ENCODE measurements at places on chromosomes 11 and 22.

GRCh38 chr11:57679396-57679795, 11.5 kb downstream of the ZDHHC5 start:
- DNase-seq = no peak

DNA sequence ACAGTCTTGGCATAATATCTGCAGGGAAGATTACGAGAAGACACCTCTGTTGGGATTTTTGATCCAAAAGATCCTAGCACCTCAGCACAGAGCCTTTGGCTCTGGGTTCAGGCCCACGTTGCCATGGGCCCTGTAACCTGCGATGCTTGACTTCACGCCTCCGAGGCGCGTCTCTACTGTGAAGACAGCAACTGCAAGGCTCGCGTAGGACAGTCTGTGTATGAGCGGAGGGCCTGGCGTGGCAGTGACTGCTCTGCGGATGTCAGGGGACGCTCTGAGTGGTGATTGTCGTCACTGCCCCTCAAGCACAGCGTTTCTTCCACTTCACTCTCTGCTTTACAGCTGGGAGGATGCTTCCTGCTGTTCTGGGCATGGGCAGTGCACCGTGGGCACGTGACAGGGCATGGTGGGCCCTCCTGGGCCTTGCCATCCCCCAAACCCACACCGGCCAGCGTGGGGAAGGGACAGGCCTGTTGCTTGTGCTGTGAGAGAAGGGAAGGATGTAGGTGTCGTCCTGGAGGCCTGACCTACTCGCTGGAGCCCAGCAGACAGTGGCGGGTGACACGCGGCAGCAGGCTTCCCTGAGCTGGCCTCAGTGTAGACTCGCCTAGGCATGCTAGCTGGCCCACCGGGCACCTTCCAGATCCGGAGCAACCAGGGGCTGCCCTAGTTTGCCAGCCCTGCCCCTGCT, 26.5 kb downstream of the GLB1L2 start:
- DNase-seq = no peak

DNA sequence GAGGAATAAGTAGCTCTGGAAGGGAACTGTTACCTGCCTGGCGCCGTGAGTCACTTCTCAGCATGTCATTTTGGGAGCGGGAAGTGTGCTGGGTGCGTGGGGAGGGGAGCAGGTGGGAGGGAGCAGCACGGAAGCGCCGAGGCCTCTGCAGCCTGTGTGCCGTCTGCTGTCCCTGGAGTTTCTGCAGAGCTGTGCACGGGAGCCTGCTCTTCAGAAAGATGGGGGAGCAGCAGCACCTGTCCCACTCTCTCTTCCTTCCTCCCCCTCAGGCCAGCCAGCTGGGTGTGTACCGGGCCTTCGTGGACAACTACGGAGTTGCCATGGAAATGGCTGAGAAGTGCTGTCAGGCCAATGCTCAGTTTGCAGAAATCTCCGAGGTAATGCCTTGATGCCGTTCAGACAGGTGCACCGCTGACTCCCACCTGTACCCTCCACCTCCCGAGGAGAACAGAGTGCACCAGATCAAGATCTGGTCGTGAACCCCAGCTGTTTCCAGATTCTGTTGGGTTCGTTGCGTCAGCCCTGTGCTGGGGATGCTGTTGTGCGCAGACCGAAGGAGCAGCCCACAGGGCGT, 87.9 kb downstream of the BCR start:
- DNase-seq = no peak

DNA sequence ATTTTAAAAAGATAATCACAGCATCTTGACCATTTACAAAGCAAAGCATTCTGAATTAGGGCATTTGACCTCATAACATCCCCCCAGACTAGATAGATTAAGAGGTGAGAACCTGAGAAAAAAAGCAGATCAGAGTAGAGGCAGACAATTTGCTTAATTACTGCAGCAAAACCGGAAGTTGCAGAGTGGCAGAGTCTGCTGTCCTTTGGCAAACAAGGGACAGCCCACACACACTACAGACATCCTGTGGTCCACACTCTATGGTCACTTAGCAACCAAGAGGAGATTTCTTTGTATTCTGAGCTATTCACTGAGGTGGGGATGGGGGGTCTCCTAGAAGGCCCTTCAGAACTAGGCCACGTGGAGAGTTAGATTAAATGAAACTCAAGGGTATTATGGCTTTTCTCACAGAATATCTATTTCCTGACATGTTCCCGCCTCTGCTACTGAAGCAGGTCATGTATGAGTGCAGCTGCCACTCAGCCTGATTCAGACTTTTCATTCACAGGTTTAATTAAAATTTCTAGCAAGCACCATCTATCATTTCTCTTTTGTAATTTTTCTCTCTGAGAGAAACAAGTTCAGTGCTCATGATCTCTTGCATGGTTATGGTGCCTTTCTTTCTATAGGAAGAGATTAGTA, 48.5 kb downstream of the SVIP start:
- DNase-seq = no peak

DNA sequence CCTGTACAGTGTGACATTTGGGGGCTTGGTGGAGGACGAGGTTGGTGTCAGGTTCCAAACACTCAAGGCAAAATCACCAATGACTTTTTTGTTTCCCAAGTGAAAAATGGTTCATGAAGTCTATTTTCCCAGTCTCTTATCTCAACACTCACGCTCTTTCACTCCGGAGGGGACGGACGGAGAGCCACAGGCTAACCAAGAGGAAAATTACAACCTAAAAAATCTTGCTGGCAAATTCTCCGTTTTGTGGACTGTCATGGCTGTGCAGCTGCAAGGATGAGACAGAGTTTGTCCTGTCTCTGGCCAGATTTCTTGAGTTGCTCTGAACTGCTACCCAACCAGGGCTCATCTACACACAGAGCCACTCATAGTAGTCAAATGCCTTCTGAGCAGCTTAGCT, 101.2 kb downstream of the ABTB2 start:
- no peak for DNase-seq

- peak; percentile 75 for DNase-seq
These were observed 465 bp downstream of the SUN2 start for GRCh38 chr22:38755155-38755910.

DNA sequence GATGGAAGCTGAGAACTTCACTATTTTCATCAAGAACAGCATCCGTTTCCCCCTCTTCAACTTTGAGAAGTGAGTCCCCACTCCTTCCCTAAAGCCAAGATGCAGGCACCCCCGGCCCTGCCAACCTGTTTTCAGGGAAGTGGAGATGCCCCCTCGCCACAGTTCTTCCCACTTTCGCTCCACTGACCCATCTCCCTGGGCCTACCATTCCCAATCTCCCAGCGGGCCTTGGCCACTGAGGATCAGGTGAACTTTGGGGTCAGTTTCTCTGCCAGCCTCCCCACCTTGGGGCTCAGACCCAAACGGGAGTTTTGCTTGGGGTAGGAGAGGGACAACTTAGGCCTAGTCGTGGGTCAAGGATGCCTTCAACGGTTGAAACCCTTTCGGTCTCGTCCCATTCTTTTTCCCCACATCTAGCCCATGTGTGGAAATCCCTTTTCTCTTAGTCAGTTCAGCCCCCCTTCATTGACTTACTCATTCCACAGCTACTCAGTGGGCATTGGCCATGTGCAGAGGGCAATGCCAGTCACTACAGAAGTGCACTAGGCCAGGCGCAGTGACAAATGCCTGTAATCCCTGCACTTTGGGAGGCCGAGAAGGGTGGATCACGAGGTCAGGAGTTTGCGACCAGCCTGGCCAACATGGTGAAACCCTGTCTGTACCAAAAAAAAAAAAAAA, 10.6 kb downstream of the P2RX3 start:
- no peak for DNase-seq

DNA sequence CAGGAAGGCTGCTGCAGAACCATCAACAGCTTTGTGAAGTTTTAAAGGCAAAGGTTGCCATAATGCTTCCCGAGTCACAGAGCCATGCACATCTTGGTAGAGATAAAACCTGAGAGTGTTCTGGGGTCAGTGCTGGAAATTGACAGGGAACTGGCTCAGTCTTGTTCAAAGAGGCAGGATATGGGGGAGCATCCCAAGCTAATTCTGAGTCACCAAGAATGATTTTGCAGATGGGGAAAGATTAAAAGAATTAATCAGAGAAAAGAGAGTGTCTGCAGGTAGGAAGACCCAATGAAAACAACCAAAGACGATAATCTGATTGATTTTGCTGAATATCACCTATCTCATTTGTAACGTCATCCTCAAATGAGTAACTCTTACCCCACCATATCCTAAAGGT, 99.9 kb upstream of the CD44 start:
- no peak for DNase-seq

GRCh38 chr11:28582506-28582905, 474.3 kb downstream of the METTL15 start:
- DNase-seq = no peak

- no peak for DNase-seq
These were observed 548 bp downstream of the FDXACB1 start for GRCh38 chr11:111878385-111878848.

DNA sequence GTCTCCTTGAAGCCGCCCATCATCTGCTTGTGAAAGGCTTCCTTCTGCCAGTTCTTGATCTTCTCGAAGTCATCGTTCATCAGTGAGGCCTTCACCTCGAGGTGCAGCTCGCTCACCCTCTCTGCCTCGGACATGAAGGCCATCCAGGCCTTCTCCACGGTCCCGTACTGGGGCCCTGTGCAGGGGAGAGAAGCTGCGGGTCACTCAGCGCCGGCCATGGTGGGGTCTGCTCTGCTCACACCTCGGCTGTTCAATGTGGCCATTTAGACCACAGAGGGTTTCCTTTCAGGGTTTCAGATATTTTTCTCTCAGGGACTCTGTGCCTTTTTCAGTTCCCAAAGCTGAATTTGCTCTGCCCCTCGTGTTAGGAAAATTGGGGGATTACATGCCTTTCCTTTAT, 33.9 kb upstream of the ARFGAP3 start:
- DNase-seq = no peak

DNA sequence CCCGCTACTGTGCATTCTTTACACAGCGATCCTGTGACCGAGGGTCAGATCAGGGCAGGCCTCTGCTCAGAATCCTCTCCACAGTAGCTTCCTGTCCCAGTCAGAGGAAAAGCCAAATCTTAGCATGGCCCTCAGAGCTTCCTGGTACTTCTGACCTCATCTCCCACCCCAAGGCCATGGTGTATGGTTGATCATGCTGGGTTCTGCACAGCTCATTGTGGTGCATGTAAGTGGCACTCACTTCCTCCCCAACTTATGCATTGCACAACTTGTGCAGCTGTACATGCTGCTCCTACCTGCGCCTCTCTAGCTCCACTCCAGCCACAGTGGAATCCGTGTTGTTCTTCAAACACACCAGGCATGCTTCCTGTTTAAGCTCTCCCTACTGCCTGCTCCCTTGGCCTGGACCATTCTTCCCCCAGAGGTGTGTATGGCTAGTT, 20.3 kb downstream of the BMAL1 start:
- DNase-seq = no peak

GRCh38 chr11:22157531-22157930, 35.4 kb upstream of the ANO5 start:
- DNase-seq = no peak

- DNase-seq = no peak
These were observed 221.3 kb downstream of the INSC start for GRCh38 chr11:15336021-15336420.

- no peak for DNase-seq
These were observed 29.2 kb upstream of the CHRNA10 start for GRCh38 chr11:3700410-3700809.

DNA sequence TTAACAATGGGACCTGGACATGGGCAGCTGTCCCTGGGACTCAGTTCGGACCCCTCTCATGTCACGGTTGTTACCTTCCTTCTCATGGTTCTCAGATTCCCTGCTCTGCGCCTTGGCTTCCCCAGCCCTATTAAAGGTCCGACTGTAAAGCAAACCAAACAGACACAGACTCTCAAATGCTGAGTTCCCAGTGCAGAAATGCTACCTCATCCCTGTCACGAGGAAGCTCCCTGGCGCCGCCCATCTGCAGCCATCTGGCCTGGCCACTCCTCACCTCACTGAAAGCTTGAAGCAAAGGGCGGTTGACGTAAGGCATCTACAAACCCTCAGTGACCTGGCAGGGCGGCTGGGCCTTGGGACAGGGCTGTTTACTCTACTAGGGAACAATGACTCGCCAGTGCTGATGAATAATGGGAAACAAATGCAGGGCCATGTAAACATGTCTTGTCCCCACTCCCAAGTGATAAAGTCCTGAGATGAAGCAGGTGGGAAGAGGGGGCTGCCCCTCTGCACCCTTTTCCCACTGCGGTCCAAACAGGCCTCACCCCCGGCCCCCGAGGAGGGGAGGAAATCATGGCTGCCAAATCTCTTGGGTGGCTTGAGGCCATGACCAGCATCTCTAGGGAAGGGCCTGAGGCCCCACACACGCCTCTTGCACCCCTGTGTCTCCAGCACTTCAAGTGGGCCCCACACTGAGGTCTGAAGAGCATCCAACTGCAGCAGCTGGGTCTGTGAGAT, 49.3 kb downstream of the SCUBE1 start:
- DNase-seq = no peak

DNA sequence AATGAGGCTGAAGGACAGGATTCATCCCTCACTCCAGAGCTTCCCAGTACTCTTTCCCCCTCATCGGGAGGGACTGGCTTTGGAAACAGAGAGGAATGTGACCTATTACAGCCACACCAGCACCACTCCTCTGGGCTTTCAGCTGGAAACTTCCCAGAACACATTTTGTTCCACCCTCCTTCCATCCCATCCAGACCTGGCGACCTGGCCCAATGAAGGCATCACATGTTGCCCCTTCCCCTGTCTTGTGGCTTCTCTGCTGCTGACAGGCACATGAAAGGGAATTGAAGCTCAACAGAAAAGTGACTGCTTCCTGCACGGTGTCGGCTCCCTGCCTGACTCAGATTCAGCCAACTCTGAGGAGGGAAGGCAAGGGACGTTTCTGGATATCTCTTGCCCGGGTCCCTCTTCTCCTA, 19.1 kb downstream of the IRAG1 start:
- no peak for DNase-seq

- DNase-seq = no peak
These were observed 36.5 kb downstream of the SBF2 start for GRCh38 chr11:10257478-10257877.

GRCh38 chr22:47515384-47516125, 753.1 kb downstream of the TBC1D22A start:
- DNase-seq = no peak

GRCh38 chr22:47371263-47372090, 609.0 kb downstream of the TBC1D22A start:
- DNase-seq = no peak

DNA sequence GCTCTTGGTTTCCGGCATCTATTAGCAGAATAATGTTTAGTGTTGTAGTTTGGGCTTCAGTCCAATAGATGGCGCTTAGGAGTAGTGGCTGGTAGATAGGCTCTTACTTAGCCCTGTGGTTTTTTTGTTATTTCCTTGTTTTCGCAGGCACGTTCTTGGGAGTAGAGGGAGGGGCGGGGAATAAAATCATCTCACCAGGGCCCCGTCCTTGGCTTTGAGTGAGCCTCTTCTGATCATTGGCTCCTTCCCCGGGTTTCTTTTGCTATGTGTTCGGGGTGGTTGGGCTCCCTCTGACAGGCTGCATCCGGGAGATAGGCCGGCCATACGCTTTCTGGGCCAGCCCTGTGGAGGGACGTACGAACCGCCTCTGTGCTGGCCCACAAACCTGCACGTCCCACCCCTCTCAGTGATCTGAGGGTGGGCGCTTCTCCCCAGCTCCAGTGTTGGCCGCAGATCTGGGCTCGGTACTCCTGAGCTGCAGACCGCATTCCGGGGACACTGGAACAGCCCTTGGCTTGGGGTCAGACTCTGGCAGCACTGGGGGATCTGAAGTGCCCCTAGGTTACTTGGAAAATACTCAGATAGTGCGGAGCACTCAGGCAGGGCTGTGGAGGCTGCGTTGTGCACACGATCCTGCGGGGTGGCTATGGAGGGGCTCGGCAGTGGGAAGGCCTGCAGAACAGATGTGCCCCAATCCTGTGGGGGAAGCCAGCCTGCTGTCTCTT, 217.0 kb downstream of the DYNC2H1 start:
- DNase-seq = no peak
